ENCODE measurements at places on chromosomes 4 and X. TPM values are rescaled to one million over a fixed set of nuclear protein-coding genes. Genes with fewer than 3 reads are reported as not detected.

DNA sequence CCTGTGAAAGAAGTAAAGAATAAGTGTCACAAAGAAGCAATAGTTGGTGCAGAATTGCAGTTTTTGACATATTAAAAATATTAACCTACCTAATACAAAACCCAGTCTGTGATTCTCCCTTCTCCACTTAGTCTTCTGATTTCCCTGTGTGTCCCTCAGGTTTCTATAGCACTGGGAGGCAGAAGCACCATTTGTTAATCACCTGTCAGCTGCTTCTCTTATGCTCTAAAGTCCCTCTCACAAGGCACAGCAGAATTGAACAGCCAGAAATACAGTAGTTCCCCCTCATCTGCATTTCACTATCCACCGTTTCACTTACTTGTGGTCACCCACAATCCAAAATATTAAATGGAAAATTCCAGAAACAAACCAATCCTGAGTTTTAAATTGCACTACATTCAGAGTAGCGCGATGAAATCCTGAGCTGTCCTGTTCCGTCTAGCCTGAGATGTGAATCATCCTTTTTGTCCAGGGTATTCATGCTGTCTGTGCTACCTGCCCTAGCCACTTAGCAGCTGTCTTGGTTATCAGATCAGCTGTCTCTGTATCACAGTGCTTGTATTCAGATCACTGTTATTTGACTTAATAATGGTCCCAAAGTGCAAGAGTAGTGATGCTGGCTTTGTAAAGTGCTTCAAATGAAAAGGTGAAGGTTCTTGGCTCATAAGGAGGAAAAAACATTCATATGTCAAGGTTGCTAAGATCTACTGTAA lies 984.1 kb upstream of the GRID2 start:
- no peak for DNase-seq

GRCh38 chrX:137033774-137034507 lies at the start of gene GPR101:
GPR101 (minus strand) TSS chrX:137033995; CDS start chrX:137031674, 2,321 bp downstream.
- DNase-seq = no peak

DNA sequence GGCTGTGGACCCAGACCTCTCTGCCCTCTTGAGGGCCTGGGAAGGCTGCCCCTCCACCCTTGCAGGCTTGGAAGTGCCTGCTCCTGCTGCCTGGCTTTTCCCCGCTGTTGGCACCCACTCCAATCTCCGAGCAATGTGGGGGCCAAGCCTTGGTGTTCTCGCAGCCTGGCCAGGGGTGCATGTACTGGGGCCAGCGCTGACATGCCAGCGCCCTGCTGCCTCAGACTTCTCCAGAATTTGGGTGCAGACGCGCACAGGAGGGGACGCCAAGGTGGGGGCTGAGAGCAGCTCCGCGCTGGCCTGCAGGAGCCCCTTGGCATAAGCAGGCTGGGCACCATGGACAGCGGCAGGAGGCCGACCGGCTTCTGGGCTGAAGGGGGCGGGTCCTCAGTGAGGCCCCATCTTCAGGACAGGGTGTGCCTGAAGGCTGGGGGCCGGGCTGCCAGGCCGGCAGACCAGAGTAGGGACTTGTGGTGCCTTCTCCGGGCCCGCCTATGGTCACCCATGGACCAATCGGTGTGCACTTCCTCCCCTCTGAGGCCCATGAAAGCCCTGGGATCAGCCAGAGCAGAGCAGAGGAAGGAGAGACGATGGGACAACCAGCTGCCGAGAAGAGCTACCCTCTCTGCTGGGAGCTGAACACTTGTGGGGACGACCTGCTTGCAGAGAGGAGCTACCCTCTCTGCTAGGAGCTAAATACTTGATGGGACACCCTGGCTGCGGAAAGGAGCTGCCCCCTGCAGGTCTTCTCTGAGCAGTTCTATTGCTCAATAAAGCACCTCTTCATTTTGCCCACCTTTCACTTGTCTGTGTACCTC lies 118.3 kb downstream of the DNAAF6 start:
- DNase-seq = no peak

GRCh38 chrX:79975605-79976004 lies 38.9 kb upstream of the TBX22 start:
- DNase-seq = no peak

DNA sequence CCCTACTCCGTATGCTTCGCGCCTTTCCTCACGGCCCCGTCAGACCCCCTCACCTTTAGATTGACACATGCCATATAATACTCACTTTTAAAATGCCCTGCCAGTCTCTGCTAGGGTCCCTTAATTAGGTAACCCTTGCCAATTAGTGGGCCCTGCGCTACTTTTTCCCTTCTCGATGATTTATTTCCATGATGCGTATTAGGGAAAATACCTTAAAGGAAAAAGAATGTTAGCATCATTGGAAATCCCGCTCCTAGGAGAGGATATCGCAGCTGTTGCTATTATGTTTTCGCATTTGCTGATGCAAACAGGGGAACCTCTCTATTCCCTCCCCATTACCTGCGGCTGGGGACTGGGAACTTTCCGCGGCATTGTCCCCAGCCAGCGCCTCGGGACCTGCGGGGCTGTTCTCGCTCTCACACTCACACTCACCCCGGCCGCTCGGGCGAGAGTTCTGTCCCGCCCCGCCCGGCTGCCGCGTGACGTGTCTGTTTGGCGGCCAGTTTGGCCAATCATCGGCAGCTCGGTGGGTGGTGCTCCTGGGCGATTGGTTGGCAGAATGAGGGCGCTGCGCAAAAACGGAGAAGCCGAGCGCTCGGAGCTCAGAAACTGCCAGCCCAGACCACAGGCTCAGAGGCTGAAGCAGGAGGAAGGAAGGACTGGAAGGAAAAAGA lies at the start of gene PCDH10:
TSS of gene PCDH10 (plus strand) at position 605 of the 674 bp plus-strand sequence. CDS start 847 bp downstream, outside the sequence.
- peak; percentile 58 for DNase-seq

DNA sequence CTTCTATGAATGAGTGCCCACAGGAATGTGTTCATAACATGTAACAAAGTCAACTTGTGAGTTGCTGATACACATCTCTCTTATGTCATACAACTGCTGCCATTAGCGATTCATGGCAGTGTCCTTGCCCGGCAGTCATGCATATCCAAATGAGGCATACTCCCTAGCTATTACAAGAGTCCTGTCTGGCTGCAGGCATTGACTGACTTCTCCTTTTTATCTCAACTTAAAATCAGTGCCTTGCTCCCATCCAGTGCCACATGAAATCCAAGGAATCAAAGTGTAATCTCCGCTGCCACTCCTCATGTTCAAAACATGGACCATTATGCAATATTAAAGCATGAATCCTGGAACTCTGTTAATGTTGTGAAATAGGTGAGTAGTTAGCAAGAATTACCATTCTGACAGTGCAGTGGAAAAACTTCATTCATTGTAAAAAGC lies 348.9 kb upstream of the FTHL17 start:
- no peak for DNase-seq

DNA sequence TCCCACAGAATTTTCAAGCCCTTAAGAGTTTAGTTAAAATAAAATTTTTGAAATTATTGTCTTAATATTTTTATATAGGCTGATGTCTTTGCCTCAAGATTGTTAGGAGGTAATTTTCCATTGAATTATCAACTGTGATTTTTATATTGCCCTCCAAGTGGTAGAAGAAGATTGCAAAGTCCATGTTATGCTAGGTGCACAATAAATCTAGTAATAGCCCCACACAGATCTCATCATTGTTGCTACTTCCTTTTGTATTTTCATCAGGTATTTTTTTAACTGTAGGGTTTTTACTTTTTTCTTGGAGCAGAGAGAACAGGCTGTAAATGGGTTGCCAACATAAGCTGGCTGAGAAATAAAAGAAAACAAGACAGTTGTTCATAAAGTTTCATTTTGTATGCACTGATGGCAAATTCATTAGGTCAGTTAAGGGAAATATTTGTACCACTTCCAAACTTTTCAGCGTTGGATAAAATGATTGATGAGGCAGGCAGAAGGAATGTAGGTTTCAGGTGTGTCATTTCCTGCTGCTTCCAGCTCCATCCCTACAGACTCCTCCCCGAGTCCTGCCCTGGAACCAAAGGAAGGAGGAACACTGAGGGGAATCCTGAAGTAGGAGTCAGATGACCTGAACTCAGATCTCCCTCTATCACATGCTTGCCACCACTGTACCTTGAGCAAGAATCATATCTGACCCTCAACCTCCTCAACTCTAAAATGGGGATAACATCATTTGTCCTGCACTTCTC lies 105.5 kb downstream of the PRRG1 start:
- no peak for DNase-seq

GRCh38 chr4:111984169-111984819 lies 161.0 kb upstream of the FAM241A start:
- no peak for DNase-seq

DNA sequence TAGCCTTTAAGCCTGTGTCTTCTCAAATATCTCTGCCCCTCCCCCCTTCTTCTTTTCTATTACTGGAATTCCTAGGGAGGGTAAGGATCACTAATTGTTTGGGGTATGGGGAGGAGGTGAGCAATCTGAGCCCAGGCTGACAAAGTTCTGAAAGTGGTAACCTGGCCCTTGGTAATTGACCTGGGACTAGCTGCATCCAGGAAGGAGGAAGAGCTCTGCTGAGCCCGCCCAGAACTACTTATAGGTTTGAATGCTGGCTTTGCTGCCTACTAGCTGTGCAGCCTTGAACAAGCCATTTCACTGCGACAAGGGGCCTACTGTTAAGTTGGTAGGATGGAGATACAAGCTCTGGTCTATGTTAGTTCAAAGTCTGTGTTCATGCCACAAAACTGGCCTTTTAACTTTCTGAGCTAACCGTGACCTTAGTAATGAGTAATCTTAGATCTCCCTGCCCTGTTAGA lies 37.8 kb downstream of the DGKK start:
- no peak for DNase-seq

DNA sequence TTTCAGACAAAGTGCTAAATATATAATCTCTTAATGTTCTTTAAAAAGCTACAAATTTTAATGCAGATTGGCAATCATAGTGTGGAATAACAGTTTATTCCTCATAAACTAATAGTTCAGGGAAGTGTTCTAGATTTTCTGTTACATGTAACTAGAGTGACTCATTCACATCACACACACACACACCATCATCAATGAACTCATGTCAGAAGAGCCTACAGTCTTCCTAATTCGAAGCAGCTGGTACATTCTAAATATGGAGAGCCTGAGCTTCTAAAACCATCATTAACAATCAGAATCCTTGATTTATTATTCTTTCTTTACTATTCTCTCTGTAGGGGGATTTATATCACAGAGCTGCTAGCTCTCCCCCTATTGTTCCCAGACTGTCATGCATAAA lies 49.6 kb downstream of the DKK2 start:
- DNase-seq = no peak

- DNase-seq = no peak
These were observed 120.6 kb upstream of the EDNRA start for GRCh38 chr4:147360301-147360700.

DNA sequence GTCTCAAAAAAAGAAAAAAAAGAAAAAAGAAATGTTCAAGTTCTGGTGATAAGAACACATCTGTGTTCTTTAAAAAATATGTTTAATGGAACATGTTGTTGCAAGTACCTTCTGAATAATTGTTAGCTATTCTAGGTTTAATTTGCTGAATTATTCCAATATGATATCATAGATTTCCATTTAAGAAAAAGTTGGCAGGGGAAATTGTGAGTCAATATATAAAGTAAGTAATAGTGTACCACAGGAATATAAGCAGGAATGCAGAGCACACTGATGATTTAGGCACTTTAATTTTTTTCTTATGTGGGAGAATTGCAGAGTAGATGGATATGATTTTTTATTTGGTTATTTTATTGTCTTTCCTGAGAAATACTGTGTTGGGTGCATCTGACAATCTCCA lies 190.7 kb downstream of the RPA4 start:
- no peak for DNase-seq

DNA sequence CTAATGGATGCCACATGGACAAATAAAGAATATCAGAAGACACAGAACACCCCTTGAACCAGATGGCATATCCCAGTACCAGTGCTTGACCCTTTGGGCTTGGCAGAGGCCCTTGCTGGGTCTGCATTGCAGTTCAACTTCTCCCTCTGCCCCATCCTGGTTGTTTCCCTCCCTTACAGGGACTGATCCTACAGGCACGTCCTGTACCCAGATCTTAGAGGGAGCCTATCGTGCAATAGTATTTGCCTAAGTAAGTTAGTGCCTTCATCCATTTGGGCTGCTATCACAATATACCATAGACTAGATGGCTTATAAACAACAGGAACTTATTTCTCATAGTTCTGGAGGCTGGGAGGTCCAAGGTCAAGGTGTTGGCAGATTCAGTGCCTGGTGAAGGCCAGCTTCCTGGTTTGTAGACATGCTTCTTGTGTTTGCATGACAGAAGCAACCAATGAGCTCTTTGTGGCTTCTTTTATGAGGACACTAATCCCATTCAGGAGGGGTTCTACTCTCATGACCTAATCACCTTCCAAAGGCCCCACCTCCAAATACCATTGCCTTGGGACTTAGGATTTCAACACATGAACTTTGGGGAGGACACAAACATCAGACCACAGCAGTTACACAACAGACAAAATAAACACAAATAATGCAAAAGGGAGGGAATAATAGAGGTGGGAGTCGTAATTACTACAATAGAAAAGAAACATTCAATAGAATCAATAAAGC lies 146.5 kb upstream of the MSX1 start:
- DNase-seq = no peak

GRCh38 chr4:113574636-113575103 lies 186.9 kb downstream of the CAMK2D start:
- no peak for DNase-seq

DNA sequence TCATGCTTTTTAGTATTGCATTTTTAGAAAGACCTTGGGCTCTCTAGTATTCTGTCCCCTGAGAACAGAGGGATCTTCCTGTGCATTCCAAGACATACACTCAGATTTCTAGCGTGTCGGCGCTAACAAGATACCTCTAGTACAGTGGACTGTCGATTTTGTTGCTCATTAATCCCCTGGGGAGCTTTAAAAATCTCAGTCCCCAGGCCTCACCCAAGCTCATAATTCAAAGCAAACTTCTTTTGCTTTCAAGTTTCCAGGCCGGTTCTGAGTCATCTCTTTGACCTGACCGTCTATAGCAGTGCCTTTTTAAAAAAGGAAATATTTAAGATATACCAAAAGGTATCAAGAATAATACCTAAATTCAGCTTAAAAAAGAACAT lies 137.0 kb downstream of the AMMECR1 start:
- DNase-seq = no peak

DNA sequence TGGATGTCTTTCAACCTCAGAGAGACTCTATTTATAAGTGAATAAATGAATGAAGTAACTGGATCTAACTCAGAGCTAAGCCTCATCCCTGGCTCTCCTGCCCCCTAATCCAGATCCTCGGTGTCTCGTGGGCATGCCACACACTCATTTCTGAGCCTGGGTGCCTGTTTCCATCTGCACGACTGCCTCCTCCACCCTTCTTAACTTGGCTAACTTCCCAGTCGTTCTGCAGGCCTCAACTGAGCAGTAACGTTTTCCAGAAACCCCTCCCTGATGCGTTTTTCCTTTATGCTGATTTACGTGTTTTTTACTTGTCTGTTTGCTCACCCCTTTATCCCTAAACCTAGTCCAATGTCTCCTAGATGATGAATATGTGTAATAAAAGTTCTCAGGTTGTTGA lies 186.9 kb upstream of the HS3ST1 start:
- no peak for DNase-seq

- DNase-seq = no peak
These were observed 113.1 kb downstream of the QDPR start for GRCh38 chr4:17398805-17399204.

SPANXB1 gene
- not detected for total RNA-seq

ART3 gene
- total RNA-seq = 86.3 TPM

SUPT20HL2 gene
- not detected for total RNA-seq

NXF3 gene
- not detected for total RNA-seq

BLOC1S4 gene
- 25.7 TPM for total RNA-seq

CCNI gene
- total RNA-seq = 128 TPM

SMC1A gene
- 13.6 TPM for total RNA-seq

ARHGAP4 gene
- total RNA-seq = 4.3 TPM

HSD17B13 gene
- 0.13 TPM for total RNA-seq

SOWAHB gene
- 0.12 TPM for total RNA-seq

TBX22 gene
- not detected for total RNA-seq

GAGE2A gene
- total RNA-seq = not detected
